Activated T-helper 1 cell treated with anti-CD3 and anti-CD28 coated beads, Interleukin-2, amount 50 U/mL, for 16 hours (primary cell): ENCODE measurements at places on chromosomes 3 and 15.

- DNase-seq, result no peak
These were observed 45.0 kb upstream of the SLC12A8 start for GRCh38 chr3:125257536-125257935.

- no peak for DNase-seq
These were observed 336.6 kb upstream of the THRB start for GRCh38 chr3:24831221-24831620.

DNA sequence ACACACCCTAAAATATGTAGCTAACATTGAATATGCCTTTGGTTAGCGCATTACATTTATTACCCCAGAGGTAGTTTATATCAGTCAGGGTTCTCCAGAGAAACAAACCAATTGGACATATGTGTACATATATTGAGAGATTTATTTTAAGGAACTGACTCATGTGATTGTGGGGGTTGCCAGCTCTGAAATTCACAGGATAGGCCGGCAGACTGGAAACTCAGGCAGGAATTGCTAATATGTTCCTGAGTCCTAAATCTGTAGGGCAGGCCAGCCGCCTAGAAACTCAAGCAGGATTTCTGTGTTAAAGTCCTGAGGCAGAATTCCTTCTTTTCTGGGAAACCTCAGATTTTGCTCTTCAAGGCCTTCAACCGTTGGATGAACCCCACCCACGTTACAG is 189.7 kb downstream of the CDIN1 start:
- no peak for DNase-seq

DNA sequence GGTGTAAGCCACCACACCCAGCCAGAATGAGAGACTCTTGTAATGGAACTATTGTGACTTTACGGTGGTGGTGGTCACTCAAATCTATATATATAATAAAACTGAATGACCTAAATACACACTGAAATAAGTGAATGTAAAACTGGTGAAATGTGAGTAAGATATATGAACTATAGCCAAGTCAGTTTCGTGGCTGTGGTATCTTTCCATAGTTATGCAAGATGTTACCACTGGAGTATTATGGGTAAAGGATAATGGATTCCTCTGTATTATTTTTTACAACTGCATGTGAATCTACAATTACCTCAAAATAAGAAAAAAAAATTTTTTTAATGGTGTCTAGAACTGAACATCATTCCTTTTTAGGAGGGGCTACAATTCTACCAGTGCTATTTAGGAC is 21.9 kb downstream of the PIK3CB start:
- DNase-seq, result no peak

- DNase-seq, result no peak
These were observed 684 bp upstream of the RPS27L start for GRCh38 chr15:63157891-63158431.

GRCh38 chr3:184525337-184526087 is 36.1 kb upstream of the EPHB3 start:
- no peak for DNase-seq

DNA sequence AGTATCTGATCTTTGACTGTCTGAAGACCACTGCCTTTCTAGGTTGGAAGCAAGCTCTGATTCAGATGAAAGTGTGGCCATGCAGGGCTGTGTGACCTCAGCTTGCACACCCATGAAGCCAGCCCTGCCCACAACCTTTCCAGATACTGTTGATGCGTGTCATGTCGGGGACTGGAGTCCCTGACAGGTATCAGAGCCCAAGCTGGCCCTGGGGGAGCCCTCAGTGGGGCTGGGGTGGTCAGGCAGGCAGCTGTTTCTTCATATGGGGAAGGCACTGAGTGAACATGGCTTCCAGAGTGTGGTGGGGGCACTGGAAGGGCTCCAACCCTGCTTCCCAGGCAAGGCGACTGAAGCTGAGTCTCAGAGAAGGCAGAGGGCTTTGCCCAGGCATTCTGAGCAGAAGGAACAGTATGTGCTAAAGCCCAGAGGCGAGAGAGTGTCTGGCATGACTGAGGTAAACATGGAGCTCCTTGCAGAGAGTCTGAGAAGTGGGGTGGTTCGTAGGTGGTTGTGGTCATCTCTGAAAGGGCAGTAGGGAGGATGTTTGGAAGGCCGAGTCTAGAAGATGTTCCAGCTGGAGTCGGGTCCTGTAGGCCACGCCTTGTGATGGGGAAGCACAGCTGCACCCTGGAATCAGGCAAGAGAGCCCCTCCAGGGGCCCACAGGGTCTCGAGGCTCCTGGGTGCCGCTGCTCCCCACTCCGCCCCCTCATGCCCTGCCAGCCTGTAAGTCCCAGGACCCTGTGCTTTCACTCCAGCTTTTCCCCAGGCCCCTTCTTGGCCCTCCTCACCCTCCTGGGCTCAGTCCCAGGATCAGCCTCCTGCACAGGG is 122.2 kb downstream of the EEFSEC start:
- DNase-seq, result no peak

DNA sequence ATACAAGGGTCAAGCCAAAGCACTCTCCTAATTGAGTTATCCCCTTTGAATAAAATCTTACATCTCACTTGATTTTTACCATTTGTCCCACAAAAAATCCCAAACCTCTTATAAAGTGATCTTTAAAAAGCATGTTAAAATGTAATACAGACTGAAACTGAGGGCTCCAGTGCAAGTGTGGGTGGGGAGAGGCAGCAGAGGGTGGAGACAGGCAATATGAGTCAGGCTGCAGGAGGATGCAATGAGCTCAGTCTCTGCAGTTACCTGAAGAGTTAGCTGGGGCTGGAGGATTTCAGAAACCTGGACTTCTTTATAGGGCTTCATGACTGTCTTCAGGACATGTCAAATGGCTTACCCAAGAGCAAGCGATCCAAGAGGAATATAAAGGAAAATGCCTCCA is 14.2 kb upstream of the COLQ start:
- DNase-seq, result no peak

DNA sequence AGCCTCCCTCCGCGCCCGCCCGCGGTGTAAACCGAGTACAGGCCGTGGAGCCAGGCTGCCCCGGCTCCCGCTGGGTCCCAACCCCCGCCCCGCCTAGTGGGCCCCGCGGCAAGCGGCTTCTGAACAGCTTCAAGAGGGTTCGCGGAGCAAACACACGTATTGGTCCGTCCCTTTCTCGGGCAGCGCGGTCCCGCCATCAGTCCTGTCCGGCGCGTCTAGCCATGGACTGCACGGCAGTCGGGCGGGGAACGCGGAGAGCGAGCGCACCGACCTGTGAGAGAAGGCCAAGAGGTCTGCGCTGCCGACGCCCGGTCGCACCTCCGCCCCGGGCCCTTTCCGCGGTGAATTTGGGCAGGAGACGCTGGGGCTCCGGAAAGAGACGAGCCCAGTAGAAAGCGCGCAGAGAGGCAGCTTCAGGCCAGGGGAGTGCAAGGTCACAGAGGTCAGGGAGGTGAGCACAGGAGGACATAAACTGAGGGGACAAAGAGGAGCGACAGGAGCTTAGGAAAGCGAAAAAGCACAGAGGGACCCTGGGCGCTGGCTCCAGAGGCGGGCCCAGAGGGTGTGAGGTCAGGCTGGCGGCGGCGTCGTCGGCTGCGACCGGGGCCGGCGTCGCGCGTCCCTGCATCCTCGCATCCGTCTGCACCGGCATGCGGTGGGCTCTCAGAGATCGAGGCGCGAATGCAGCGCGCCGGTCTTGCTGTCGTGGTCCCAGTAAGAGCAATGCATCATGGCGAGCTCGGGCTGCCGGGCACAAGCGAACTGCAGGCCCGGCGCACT is 1.8 kb downstream of the FOXL2 start:
- no peak for DNase-seq

GRCh38 chr15:75639191-75639708 is 774 bp downstream of the IMP3 start:
- DNase-seq, result no peak

- DNase-seq, result no peak
These were observed 25.0 kb downstream of the GLB1 start for GRCh38 chr3:33071946-33072345.

DNA sequence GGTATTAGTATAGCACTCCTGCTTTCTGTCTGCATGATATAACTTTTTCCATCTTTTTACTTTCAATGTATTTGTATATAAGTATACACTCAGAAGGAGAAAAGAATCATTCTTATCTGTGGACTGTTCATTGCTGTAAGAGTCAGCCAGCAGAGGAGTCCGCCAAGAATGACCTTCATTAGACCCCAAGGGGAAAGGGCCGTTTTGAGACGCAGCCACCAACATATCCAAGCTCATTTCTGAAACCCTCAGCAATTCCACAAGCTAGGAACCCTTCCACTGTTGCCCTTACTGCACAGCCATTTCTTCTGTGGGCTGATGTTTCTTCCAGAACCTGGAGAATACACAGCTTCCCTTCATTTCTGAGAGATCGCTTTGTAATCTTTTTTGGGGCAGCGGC is 301.8 kb downstream of the ADAMTS17 start:
- no peak for DNase-seq

DNA sequence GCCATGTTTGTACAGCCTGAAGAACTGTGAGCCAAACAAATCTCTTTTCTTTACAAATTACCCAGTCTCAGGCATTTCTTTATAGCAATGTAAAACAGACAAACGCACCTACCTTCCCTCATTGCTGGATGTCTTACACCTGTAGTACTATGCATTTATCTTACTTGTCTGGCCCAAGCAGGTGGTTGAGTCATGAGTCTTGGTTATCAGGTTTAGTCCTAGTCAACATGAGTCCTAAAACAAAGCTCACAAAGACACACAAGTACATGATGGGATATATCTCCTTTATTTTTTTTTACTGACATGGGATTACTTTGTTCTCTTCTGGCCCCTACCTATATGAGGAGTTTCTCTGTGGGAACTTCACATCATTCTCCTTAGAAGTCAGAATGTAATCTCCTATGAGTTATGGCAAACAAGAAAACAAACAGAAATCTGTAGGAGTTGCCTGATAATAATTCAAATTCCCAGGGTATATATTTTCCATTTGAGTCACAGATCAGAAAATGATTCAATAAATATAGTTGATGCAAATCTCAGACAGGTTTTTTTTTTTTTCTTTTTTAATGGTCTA is 33.6 kb upstream of the PLSCR2 start:
- no peak for DNase-seq

- no peak for DNase-seq
These were observed 225.8 kb upstream of the SLCO3A1 start for GRCh38 chr15:91627473-91628278.
